ENCODE measurements at places on chromosomes 6 and 20.

GRCh38 chr20:63549019-63549418 is 1.5 kb upstream of the SRMS start:
- DNase-seq, result no peak

GRCh38 chr20:49104365-49104648 is 58.2 kb downstream of the CSE1L start:
- no peak for DNase-seq

- DNase-seq, result no peak
Measured at GRCh38 chr6:133456439-133456838, 215.3 kb downstream of the EYA4 start.

GRCh38 chr6:45454008-45454911 is 76.5 kb upstream of the SUPT3H start:
- DNase-seq, result no peak

GRCh38 chr6:7770601-7771000 is 44.7 kb downstream of the BMP6 start:
- DNase-seq, result no peak

GRCh38 chr20:43681468-43681942 is 14.6 kb downstream of the MYBL2 start:
- no peak for DNase-seq

GRCh38 chr6:492178-492577 is 100.6 kb downstream of the IRF4 start:
- no peak for DNase-seq
